ENCODE measurements at places on chromosomes 7 and 10.
A peak's percentile ranks its signal among the peaks of the same experiment; 100 is the strongest.

GRCh38 chr7:131164025-131164925 lies 163.4 kb upstream of the MKLN1 start:
- DNase-seq: peak; percentile 92

- DNase-seq: peak; percentile 26
Observed at GRCh38 chr10:91552274-91553095, 80.4 kb downstream of the PPP1R3C start.

GRCh38 chr10:124351481-124352220 lies 67.1 kb downstream of the OAT start:
- no peak for DNase-seq

DNA sequence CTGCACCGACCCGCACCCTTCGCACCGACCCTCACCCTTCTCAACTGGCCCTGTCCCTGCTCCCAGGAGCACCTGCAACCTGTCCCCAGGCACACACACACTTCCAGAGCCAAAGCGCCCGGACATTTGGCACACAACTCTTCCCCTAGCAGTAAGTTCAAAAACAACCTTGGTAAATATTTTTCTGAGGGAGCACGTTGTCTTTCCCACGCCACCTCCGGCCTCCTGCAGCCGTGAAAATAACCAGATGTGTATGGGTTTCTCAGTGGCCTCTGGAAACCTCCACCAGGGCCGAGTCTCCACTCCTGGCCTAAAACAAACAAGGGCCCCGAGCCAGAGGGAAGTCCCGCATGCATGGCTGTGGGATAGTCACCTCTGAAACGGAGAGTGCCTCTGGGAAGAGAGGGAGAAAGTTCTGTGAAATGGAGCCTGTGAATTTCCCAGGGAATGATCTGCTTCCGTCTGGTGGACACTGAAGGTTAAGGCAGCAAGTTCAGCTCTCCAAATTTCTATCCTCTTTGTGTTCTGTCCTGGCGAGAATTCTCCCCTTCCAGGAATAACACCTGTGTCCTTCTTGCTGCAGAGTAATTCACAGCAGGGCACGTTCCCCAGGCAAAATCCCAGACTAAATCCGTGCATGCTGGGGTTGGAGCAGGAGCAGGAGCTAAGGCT lies 15.8 kb downstream of the PODXL start:
- DNase-seq: no peak

- no peak for DNase-seq
Observed at GRCh38 chr7:132745510-132745909, 169.2 kb upstream of the PLXNA4 start.

DNA sequence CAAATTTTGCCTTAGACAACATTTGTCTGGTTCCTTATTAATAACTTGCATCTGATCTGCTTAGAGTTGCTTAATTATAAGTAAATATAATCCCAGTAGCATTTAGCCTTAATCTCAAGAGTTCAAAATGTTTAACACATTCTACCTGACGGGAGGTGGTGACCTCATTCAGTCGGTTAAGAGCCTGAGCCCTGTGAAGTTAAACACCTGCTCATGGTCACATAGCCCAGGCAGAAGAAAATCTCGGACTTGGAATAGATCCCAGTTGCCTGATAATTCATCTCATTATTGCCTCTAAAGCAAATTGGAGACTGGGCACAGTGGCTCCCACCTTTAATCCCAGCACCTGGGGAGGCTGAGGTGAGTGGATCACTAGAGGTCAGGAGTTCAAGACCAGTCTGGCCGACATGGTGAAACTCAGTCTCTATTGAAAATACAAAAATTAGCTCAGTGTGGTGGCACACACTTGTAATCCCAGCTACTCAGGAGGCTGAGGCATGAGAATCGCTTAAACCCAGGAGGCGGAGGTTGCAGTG lies 18.6 kb upstream of the ASCC1 start:
- no peak for DNase-seq

- DNase-seq: no peak
Observed at GRCh38 chr10:50309342-50309741, 58.0 kb upstream of the ASAH2 start.

DNA sequence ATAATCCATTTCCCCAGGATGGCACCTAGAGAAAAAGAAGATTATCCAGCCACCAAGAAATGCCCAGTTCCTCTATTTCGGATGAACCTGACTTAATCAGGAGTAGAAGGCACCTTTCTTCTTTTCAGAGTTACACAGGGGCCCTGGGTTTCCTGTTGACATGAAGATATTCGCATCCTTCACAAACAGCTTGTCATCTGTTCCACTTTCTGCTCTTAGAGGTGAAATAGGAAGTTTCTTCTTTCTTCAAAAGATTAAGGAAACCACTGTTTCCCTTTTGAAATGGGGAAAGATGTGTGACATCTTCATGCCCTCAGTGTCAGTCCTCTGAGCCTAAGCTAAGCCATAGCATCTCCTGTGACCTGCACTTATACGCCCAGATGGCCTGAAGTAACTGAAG lies 39.1 kb upstream of the RAB18 start:
- DNase-seq: no peak

GRCh38 chr10:97764519-97764931 lies 7.3 kb downstream of the SFRP5 start:
- DNase-seq: no peak

GRCh38 chr10:71868192-71868697 lies 17.2 kb upstream of the PSAP start:
- DNase-seq: peak; percentile 79

GRCh38 chr10:15305161-15305560 lies 65.9 kb downstream of the FAM171A1 start:
- DNase-seq: no peak

DNA sequence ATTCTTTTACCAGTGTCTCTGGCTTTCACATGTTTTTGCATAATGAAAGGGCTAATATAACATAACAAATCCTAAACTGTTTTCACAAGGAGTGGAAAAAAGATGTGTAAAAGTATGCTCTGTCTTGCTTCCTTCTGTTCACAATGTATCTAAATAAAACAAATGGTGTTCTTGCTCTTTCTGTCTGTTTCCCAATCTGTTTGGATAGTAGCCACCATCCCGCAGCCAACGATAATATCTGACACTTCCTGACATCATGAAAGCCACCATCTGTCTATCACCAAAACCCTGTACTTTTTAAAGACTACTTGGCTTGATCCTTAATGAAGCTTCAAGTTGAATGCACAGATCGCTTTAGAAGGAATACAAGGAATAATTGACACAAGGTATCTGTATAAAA lies 246.2 kb downstream of the ETV1 start:
- peak; percentile 60 for DNase-seq

- DNase-seq: no peak
Observed at GRCh38 chr10:12631787-12632562, 282.6 kb downstream of the CAMK1D start.

DNA sequence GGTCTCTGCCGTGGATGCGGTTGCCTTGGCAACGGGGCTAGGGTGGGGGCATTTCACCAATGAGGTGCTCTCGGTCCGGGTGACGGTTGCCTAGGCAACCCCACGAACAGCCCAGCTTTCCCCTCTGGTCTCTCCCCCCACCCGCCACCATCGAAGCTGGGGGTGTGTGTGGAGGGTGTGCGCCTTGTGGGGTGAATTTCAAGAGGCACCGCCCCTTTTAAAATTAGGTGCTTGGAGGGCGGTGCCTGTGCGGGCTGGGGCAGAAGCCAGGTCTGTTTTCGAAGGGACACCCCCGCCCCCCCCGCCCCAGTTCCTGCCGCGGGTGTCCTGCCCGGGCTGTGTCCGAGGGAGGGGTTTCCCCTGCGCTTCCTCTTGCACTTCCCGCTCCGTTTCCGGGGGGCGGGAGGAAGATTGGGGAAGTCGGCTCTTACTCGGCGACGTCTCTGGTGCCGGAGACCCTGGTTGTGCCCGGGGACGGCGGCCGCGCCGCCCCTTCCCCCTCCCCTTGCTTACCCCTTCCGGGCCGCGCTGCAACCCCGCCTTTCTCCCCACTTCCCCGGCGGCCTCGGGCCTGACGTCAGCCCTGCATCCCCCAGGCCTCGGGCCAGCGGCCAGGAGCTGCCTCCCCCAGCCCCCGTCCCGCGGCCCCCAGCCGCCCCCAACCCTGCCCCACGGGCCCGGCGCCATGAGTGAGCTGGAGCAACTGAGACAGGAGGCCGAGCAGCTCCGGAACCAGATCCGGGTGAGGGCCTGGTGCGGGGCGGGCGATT lies 2.2 kb downstream of the GNB2 start:
- peak; percentile 68 for DNase-seq

- peak; percentile 5 for DNase-seq
Observed at GRCh38 chr10:93580828-93581227, 14.4 kb downstream of the FFAR4 start.

GRCh38 chr10:84356928-84357327 lies 28.5 kb downstream of the CCSER2 start:
- DNase-seq: no peak

GRCh38 chr7:128770233-128770632 lies 5.4 kb downstream of the OPN1SW start:
- no peak for DNase-seq

DNA sequence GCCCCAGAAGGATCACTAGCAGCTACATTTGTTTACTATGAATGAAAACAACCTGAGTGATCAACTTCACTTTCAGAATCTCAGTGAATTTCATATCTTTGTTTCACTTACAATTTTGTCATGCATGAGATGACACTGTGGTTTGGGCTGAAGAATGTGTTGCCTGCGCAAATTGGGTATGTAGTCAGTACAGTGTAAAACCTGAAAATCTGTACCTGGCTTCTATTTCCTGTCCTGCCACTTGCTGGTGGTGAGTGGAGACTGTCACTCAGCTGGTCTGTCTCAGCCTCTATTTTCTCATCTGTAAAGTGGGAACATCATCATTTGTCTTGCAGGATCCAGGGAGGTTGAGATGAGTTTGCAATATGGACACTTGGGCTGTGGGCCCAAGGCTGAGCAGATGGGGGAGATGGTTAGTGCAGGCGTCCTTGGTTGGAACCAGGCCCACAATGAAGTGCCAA lies 118.0 kb downstream of the WDFY4 start:
- DNase-seq: no peak

- peak; percentile 90 for DNase-seq
Observed at GRCh38 chr10:17665747-17666146, 21.8 kb downstream of the STAM start.

DNA sequence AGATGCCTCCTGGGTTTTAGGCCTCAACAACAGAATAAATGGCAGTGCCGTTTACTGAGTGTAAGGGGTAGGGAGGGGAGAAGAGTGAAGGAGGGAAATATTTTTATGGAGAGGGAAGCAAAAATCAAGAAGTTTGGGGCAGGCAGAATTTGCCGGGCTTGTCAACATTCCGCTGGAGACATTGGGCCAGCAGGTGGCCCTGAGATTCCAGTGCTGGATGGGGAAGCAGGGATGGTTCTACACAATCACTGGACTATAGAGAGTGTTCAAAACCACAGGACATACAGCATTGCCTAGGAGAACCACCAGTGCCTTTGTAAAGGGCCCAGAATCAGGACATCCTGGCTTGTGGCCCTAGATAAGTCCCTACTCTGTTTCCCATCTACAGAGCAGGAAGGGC lies 598.6 kb upstream of the MGMT start:
- no peak for DNase-seq

GRCh38 chr10:34177445-34177844 lies 637.7 kb downstream of the PARD3 start:
- DNase-seq: no peak

DNA sequence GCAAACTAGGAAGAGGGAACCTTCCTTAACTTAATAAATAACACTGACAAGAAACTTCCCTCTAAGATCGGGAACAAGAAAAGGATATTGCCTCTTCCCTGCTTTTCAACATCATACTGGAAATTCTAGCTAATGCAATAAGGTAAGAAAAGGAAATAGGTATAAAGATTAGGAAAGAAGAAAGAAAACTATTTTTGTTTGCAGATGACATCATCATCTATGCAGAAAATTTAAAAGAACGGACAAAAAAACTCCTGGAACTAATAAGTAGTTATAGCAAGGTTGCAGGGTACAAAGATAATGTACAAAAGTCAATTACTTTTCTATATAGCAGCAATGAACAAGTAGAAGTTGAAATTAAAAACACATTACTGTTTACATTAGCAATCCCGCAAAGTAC lies 164.8 kb downstream of the WDR11 start:
- DNase-seq: no peak

GRCh38 chr10:127275793-127276450 lies 79.5 kb upstream of the INSYN2A start:
- DNase-seq: no peak

- no peak for DNase-seq
Observed at GRCh38 chr7:69624435-69625230, 26.4 kb downstream of the AUTS2 start.

- no peak for DNase-seq
Observed at GRCh38 chr10:42646214-42646613, 7.8 kb upstream of the ZNF33B start.

DNA sequence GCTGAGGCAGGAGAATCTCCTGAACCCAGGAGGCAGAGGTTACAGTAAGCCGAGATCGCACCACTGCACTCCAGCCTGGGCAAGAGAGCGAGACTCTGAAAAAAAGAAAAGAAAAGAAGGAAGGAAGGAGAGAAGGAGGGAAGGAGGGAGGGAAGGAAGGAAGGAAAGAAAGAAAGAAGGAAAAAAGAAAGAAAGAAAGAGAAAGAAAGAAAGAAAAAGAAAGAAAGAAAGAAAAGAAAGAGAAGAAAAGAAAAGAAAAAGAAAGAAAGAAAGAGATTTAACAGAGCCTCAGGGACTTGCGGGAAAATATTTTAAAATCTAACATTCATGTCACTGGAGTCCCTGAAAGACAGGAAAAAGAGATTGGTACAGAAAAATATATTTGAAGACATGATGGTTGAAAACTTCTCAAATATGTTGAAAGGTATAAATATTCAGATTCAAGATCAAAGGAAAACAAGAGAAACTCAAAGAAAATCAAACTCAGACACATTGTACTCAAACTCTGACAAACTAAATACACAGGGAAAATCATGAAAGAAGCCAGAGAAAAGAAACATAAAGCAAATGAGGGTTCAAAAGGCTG lies 25.3 kb upstream of the DNAAF5 start:
- no peak for DNase-seq

DNA sequence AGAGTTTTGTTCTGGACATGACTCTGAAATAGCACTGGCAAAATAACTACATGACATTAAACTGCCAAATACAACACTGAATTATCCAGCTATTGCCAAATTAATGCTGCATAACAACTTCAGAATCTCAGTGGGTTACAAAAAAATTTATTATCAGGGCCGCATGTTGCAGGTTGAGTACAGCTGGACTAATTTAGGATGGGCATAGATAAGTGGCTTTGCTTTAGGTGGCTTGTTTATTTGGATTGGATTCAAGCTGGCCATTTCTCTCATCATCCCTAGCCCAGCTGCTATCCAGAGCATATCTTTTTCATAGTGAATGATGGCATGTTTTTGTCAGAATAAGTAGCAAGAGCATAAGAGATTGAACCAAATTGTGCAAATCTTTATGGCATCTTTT lies 1277.1 kb downstream of the REEP3 start:
- no peak for DNase-seq

- DNase-seq: peak; percentile 39
Observed at GRCh38 chr7:30074422-30075030, 46.3 kb downstream of the PLEKHA8 start.
